ENCODE measurements at places on chromosomes 7 and 10. TPM values are rescaled to one million over a fixed set of nuclear protein-coding genes. Genes with fewer than 3 reads are reported as not detected.

DNA sequence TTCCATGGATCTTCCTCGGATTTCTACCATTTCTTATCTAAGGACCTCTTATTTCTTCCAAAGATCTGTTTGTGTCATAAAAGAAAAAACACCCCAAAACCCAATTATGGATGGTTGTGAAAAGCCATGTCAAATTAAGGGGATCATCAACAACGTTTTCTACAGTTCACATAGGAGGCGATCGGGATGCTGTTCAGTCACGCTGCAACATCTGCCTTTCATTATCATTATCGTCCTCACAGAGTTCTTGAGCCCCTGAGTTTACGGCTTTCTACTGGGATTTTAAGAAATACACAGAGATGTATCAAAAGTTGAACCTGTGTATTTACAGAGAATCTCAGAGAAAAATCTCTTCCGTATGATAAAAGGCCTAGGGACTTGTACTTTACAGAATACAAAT, 101.4 kb downstream of the GRM8 start:
- H3K27ac ChIP-seq = no peak overlapping the region
- H3K4me1 ChIP-seq = no peaks in the 10 kb centered on the region
- no peaks in the 10 kb centered on the region for H3K27me3 ChIP-seq
- H3K4me3 ChIP-seq = no peak overlapping the region
- no peaks in the 10 kb centered on the region for H3K36me3 ChIP-seq

DNA sequence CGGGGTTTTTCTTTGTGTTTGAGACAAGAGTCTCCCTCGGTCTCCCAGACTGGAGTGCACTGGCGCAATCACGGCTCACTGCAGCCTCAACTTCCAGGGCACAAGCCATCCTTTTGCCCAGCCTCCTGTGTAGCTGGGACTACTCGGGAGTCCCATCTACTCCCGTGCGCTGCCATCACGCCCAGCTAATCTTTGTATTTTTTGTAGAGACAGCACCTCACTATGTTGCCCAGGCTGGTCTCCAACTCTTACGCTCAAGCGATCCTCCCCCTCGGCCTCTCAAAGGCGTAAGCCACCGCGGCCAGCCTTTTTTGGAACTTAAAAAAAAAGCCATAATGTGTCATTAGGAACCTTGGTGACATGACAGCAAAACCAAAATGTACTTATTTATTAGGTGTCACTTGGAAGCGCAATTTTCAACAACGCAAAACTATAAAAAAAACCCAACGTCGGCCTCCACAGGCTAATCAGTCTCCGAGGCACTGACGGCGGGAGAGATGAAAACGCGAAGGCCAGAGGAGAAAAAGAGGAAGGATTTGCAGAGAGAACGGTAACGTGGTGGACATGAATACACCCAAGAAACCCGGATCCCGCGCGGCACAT, 911 bp upstream of the HNRNPH3 start:
- peaks cover 26% of the 10 kb centered on the region for H3K36me3 ChIP-seq
- H3K4me1 ChIP-seq = peaks cover 37% of the 10 kb centered on the region
- no peaks in the 10 kb centered on the region for H3K27me3 ChIP-seq
- DNase-seq = no peak
- peak overlapping the region; percentile 87 for H3K4me3 ChIP-seq

DNA sequence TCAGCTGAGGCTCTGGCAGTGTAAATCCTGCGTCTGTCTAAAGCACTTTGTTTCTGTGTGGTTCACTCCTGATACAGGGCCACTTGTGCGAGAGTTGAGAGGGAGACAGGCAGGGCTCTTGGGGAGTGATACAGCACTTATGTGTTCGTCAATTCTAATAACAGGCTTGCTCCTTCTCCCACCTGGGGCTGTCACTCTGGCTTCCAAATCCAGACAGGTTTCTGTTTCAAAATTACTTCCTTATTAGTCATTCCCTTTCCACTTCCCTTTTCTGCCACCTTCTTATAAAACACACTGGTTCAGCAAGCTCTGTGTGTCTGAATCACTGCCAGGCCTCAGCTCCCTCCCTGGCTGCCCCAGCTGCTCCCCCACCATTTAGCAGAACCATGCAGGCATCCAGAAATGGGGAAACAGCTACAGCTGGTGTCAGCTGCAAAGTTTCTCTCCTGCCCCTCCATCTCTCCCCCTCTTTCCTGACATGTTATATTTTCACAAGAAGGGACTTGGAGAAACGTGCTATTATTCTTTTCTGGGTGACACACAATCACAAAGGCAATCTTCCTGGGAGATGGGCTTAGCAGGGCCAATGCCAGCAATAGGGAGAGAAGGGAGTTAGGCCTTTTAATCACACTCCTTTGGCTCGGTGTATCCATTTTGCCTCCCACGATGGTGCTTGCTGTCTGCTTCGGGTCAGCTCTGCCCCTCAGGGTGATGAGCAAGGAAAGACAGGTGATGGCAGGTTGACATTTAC, 58.4 kb upstream of the ZNRF2 start:
- H3K4me1 ChIP-seq = peaks cover 32% of the 10 kb centered on the region
- H3K36me3 ChIP-seq = no peaks in the 10 kb centered on the region
- H3K4me3 ChIP-seq = peak overlapping the region; percentile 41
- peak overlapping the region; percentile 82 for H3K27ac ChIP-seq
- no peaks in the 10 kb centered on the region for H3K27me3 ChIP-seq

DNA sequence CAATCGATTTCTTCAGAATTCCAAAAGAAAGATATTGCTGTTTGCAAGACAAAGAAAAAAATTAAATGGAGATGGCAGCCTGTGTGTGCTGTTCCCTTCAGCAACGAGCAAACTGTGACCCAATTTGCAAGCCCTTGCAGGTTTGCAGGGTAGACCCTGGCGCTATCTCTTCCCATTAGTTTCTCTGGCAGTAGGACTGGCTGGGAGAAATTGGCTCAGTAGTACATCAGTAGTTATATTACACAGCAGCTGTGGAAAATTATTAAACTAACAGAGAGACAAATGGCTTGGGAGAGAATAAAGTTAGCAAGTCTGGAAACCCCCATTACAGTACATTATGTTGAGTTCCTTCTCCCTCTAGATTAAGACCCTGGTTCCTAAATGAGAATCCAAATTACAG, 116.4 kb upstream of the ITGB1 start:
- no peak overlapping the region for H3K4me3 ChIP-seq
- H3K4me1 ChIP-seq = no peaks in the 10 kb centered on the region
- DNase-seq = no peak

GRCh38 chr7:114130866-114131265, 212.1 kb upstream of the PPP1R3A start:
- no peaks in the 10 kb centered on the region for H3K27me3 ChIP-seq
- no peak overlapping the region for H3K27ac ChIP-seq
- H3K4me3 ChIP-seq = no peak overlapping the region

GRCh38 chr7:69823151-69823744, 225.0 kb downstream of the AUTS2 start:
- H3K4me1 ChIP-seq = no peaks in the 10 kb centered on the region
- no peaks in the 10 kb centered on the region for H3K36me3 ChIP-seq
- no peak overlapping the region for H3K4me3 ChIP-seq
- H3K27me3 ChIP-seq = no peaks in the 10 kb centered on the region

GRCh38 chr7:121048195-121048594, 59.7 kb downstream of the CPED1 start:
- H3K27me3 ChIP-seq = no peaks in the 10 kb centered on the region
- no peaks in the 10 kb centered on the region for H3K36me3 ChIP-seq
- peak overlapping the region; percentile 6 for H3K27ac ChIP-seq
- H3K4me1 ChIP-seq = peaks cover 3% of the 10 kb centered on the region

DNA sequence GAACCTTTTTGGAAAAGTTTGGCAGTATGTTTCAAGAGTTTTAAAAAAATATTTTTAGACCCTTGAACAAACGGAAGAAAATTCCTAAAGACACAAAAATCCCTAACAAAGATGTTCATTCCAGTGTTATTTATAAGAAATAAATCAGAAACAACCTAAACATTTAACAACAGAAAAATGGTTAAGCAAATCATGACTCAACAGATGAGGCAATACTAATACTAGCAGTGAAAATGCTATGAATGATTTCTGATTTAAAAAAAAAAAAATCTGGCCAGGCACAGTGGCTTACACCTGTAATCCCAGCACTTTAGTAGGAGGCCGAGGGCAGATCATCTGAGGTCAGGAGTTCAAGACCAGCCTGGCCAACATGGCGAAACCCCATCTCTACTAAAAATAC, 61.0 kb downstream of the ARHGAP12 start:
- no peak overlapping the region for H3K4me3 ChIP-seq
- no peak overlapping the region for H3K27ac ChIP-seq
- peaks cover 47% of the 10 kb centered on the region for H3K4me1 ChIP-seq
- no peaks in the 10 kb centered on the region for H3K36me3 ChIP-seq
- H3K27me3 ChIP-seq = no peaks in the 10 kb centered on the region

GRCh38 chr7:49344556-49344955, 420.2 kb downstream of the CDC14C start:
- H3K27me3 ChIP-seq = peaks cover 40% of the 10 kb centered on the region
- no peak overlapping the region for H3K27ac ChIP-seq
- no peaks in the 10 kb centered on the region for H3K4me1 ChIP-seq
- DNase-seq = no peak
- no peak overlapping the region for H3K4me3 ChIP-seq

GRCh38 chr10:17177014-17177413, 24.5 kb downstream of the TRDMT1 start:
- H3K27me3 ChIP-seq = no peaks in the 10 kb centered on the region
- H3K4me1 ChIP-seq = no peaks in the 10 kb centered on the region
- no peak for DNase-seq
- no peak overlapping the region for H3K4me3 ChIP-seq
- no peak overlapping the region for H3K27ac ChIP-seq
- H3K36me3 ChIP-seq = no peaks in the 10 kb centered on the region

DNA sequence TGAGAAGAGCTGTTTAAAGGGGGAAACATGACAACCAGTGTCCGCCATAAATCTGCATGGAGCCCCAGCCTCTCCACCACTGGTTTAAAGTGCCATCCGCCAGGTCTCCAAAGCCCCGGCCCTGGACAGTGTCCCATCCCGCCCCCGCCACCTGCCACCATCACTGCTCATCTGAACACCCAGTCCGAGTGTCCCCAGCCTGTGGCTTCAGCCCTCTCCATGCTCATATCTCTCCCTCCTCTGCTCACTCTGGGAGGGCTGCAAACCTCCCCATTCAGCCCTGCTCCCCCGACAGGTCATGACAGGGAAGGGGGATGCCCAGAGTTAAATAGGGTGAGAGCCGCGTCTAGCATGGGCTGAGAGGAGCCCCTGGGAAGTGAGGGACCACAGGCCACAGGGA, 266.2 kb downstream of the DNAJB6 start:
- no peak for DNase-seq
- H3K4me1 ChIP-seq = no peaks in the 10 kb centered on the region
- no peak overlapping the region for H3K4me3 ChIP-seq
- H3K27ac ChIP-seq = no peak overlapping the region

GRCh38 chr10:73862011-73862410, 12.3 kb downstream of the CAMK2G start:
- no peak overlapping the region for H3K27ac ChIP-seq
- no peak for DNase-seq
- H3K27me3 ChIP-seq = no peaks in the 10 kb centered on the region
- no peaks in the 10 kb centered on the region for H3K4me1 ChIP-seq

DNA sequence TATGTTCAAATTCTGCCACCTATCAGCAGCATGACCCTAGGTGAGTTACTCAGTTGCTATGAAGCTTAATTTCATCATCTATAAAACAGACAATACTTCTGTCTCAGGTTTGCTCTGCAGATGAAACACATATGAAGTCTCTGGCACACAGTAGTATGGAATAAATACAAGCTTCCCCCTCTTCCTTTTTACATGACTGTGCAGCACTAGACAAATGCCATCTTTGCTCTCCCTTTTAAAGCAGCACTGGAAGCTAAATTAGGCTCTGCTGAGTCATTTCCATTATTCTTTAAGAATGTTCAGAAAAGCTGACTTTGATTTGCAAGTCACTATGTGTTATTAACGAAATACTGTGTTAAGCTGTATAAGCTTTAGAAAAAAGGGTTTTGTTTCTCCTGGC, 40.7 kb upstream of the ANAPC16 start:
- no peaks in the 10 kb centered on the region for H3K27me3 ChIP-seq
- no peak overlapping the region for H3K27ac ChIP-seq
- no peak overlapping the region for H3K4me3 ChIP-seq
- DNase-seq = no peak
- H3K4me1 ChIP-seq = peaks cover 20% of the 10 kb centered on the region
- no peaks in the 10 kb centered on the region for H3K36me3 ChIP-seq

DNA sequence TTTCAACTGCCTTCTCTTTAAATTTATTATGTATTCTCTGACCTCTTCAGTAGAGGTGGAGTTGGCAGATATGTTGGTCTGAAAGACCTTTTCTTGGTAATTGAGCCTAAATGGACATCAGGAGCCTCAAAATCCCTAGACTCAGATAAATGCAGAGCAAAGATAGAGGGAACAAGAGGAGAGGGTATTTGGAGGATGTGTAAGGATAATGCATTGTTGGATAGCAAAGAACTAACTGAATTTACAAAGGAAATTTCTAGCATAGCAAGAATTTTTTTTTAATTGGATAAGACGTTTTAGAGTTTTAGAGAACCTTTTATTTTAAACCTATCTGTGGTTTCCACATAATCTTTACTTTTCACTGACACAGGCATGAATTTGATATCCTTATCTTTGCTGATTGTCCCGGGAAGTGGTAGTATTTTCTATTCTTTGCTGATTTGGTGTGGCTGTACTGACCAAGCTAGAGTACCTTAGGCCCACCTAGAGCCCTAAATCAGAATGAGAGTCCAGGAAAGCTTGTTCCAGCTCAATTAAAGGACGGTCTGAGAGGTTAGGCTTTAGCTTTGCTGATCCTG, 91.3 kb downstream of the NRF1 start:
- H3K27me3 ChIP-seq = no peaks in the 10 kb centered on the region
- no peak for DNase-seq
- H3K27ac ChIP-seq = no peak overlapping the region
- peaks cover 6% of the 10 kb centered on the region for H3K4me1 ChIP-seq
- no peaks in the 10 kb centered on the region for H3K36me3 ChIP-seq
- no peak overlapping the region for H3K4me3 ChIP-seq

DNA sequence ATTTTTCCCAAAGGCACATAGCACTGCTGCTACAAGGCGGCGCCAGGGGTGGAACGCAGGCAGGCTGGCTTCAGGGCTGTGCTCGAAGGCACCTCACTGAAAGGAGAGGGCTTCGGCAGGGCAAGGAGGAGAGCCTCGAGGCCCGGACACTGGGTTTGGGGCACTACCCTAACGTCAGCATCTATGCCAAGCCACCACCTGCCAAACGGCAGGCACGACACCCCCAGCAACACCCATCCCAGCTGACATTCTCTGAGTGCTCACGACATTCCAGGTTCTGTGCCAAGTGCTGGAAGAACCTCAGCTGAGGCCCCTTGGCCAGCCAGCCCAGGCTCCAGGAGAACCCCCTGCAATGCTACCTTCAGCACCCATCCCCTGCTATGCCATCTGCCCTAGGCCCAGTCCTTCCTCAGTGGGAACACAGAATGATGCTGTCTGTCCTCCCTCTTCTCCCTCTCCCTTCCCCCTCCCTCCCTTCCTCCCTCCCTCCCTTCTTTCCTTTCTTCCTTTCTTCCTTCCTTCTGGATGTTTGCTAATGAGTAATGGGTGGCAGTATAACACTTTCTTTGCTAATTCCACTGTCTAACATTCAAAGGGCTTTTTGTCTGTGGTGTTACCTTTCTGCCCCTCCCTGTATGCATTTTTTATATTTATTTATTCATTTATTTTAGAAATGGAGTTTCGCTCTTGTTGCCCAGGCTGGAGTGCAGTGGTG, 24.3 kb downstream of the ZCCHC24 start:
- DNase-seq = no peak
- H3K27ac ChIP-seq = no peak overlapping the region
- H3K36me3 ChIP-seq = peaks cover 12% of the 10 kb centered on the region
- H3K27me3 ChIP-seq = no peaks in the 10 kb centered on the region
- no peaks in the 10 kb centered on the region for H3K4me1 ChIP-seq

GIMAP4 gene
- total RNA-seq = not detected

CHN2 gene
- total RNA-seq = 7.7 TPM

FAM131B gene
- 6.9 TPM for total RNA-seq

CNOT4 gene
- total RNA-seq = 8.4 TPM

SFMBT2 gene
- total RNA-seq = 2.1 TPM

HIPK2 gene
- total RNA-seq = 46.0 TPM

RBM20 gene
- total RNA-seq = 1.3 TPM
